Mucosa of descending colon (tissue), 3 donors: ENCODE measurements at places on chromosomes 13 and 19.

DNA sequence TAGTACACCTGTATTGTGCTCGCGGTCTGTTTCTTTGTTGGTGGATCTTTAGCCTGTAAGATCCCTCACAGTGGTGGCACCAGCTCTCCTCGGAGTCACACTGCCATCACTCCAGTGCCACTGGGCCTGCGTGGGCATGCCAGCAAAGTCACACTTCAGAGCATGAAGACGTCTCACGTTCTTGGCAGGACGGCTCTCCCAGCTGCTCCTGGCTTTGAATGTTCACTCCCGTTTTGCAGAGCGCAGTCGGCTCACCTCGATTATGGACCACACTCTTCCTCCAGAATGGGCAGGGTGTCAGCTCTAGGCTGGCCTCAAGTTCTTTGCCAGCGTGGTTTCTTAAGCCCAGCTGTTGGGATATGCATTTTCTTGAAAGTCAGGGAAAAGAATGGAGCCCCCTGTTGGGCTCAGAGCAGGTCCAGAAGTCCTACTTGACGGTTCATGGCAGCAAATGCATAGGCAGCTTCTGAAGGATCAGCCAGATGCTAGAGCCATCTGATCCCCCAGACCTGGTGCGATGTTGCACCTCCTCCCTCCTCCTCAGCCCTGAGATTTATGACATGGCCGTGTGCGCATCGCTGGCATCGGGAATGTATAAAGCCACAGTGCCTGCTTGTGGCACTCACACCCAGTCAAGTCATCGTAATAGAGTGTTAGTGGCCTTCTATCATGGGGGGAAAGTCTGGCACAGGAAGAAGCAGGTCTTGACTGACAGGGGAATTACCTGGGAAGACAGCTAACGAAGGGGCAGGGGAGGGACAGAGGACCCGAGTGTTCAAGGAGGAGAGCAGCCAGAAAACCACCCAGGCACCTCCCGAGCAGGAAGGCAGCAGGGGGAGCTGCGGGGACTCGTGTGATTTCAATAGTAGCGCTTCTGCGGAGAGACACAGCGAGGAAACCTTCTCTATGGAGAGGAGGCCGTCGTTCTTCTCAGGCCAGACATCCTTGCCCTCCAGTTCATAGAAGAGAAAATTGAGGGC, 40.2 kb upstream of the NPAS1 start:
- no peak for DNase-seq

DNA sequence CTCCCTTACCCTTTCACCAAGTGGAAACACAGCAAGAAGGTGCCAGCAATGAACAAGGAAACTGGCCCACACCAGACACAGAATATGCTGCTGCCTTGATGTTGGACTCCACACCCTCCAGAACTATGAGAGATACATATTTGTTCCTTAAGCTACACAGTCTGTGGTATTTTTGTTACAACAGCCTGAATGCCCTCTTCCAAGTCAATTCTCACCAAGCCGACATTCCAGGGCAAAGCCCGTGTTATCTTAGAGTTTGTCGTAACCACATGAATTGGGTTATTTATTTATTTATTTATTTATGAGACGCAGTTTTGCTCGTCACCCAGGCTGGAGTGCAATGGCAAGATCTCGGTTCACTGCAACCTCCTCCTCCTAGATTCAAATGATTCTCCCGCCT, 14.9 kb downstream of the FGF21 start:
- DNase-seq: no peak

- no peak for DNase-seq
These were observed 19.2 kb downstream of the RCN3 start for GRCh38 chr19:49546825-49547565.

GRCh38 chr13:80001510-80001842, 339.4 kb downstream of the SPRY2 start:
- DNase-seq: no peak

DNA sequence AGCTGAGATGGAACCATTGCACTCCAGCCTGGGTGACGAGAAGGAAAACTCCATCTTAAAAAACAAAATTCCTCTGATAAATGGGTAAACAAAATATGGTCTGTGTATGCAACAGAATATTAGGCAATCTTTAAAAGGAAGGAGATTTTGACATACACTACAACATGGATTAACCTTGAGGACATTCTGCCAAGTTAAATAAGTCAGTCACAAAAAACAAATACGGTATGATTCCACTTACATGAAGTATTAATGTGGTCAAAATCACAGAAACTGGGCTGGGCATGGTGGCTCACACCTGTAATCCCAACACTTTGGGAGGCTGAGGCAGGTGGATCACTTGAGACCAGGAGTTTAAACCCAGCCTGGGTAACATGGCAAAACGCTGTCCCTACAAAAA, 3.0 kb upstream of the ZNF444 start:
- DNase-seq: no peak

DNA sequence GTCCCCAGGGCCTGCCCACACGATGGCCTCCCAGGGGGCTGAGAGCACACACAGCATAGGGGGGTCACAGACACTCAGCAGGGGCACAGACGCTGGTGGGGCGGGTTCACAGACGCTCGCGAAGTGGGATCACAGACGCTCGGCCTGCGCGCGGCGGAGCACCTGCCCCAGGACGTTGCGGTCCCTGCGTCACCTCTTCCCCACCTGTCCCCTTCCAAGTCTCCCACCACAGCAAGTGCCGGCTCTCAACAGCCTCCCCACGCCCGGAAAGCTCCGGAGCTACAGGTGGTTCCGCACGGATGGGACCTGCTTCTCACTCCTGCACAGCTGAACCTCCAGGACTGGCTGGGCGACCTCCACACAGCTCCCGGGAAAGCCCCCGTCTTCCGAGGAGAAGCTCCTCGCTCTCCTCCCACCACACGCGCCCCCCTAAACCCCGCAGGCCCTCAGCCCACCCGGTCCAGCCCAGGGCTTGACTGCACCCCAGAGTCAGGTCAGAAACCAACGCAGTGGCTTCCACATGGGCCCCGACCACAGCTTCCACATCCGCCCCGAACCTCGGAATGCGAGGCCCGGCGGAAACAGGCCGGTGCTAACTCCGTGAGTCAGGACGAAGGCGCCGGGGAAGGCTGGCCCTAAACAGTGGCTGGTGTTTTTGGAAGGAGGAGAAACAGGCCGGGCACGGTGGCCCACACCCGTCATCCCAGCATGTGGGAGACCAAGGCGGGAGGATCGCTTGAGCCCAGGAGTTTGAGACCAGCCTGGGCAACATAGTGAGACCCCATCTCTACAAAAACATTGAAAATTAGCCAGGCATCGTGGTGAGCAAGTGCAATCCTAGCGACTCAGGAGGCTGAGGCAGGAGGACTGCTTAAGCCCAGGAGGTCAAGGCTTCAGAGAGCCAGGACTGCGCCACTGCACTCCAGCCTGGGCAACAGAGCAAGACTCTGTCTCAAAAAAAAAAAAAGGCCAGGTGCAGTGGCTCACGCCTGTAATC, 16.5 kb downstream of the BTBD2 start:
- no peak for DNase-seq

- no peak for DNase-seq
These were observed 68.3 kb downstream of the STARD13 start for GRCh38 chr13:33217256-33217655.

DNA sequence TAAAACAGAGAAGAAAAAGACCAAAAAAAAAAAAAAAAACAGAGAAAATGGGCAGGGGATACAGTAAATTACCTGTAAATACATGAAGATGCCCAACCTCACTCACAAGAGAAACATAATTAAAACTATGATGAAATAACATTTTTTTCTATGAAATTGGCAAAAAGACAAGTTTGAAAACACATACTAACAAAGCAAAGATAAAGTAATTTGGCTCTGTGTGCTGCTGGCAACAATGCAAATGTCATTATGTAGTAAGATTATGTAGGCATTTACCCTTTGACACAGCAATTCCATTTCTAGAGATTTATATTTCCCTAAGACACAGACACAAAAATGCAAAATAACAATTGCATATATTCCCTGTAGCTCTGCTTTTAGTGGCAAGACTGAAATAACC, 20.2 kb downstream of the ZC3H13 start:
- DNase-seq: no peak

DNA sequence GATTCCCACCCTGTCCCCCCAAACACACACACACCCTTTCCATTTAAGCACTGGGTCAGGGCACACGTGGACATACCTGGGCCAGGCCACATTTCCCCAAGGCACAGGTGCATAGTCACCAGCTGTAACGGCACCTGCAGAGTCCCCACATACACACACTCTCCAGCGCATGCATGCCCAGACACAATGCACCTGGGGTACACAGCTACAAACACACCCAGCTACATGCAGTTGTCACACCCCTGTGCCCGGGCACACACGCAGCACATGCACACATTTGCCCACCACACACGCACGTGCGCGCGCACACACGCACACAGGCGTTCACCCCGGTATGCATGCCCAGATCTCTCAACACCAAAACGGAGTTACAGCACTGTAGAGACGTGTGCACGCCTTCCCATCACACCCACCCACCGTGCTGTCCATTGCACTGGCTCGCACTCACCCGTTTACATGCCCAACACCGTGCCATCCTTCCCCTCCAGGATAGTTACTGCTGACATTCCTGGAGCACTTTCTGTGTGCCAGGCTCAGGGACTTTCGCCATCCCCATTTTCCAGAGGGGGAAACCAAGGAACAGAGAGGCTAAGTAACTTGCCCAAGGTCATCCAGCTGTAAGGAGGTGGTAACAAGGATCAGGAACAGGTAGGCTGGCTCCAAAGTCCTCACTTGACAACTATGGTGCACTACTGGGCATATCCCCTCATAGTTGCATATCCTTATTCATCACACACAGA, 749 bp upstream of the SHANK1 start:
- no peak for DNase-seq

DNA sequence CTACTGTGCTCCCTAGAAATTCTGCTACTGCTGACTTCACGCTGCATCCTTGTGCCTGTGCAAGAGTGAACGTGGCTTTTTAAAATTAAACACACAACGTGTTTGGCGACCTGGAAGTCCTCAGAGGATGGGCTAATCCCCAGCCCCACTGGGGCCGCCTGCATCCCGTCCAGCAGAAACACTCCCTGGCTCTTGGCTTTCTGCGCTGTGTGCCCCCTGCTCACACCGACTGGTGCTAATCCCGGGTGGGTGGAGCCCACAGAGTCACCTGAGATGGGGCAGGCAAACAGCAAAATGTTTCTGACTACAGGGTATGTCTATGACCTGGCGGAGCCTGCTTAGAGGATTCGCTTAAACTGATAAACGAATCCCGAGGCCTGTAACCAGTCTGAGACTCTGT, 15.1 kb downstream of the CAPS start:
- DNase-seq: no peak

GRCh38 chr19:4878491-4878968, 11.1 kb upstream of the PLIN3 start:
- DNase-seq: no peak

GRCh38 chr19:47445937-47446402, 25.7 kb downstream of the SLC8A2 start:
- DNase-seq: peak; percentile 55

DNA sequence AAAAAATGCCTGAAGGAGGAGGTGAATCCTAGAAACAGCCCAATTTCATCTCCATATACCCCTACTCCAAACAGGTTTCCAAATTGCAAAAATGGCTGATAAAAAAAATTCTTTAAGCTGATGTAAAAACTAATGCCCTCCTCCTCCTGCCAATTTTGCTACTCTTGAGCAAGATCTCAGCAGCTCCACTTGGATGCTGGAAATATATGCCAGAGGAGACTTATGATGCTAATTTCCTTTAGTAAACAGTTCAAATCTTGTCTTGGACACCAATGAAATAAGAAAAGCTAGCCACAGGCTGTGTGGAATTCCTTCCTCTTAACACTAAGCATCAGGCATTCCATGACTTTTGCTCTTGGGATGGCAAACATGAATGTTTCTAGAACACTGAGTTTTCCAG, 67.5 kb downstream of the INSR start:
- DNase-seq: no peak

GRCh38 chr13:75635828-75636435, at the start of gene LMO7:
TSS of gene LMO7 (plus strand) at chr13:75636330. CDS start at chr13:75636658, 328 bp downstream.
- DNase-seq: peak; percentile 71

- DNase-seq: no peak
These were observed 71.1 kb downstream of the CBY2 start for GRCh38 chr13:45773236-45773635.

GRCh38 chr19:51081476-51081875, 1.2 kb downstream of the KLK14 start:
- DNase-seq: no peak

DNA sequence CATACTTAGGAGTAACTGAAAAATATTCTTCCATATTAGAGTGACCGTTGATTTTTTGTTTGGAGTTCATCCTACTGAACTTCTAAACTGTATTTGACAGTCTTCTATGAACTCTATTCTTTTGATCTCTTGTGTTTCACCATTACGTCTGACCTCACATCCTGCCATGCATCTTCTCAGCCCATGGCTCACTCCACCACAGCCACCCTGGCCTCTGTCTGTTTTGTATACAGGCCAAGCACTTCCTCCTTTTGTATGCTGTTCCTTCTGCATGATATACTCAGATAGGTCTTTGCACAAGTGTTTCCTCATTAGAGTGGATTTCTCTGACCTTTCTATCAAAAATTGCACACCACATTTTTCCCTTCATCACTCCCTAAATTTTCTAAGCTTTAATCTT, 119.9 kb downstream of the MAB21L1 start:
- DNase-seq: no peak

GRCh38 chr13:35474496-35475211, 1.8 kb downstream of the MAB21L1 start:
- DNase-seq: no peak

GRCh38 chr19:48819366-48819816, 8.6 kb upstream of the BCAT2 start:
- peak; percentile 93 for DNase-seq

GRCh38 chr13:77300176-77301037, 26.5 kb downstream of the MYCBP2 start:
- no peak for DNase-seq

DNA sequence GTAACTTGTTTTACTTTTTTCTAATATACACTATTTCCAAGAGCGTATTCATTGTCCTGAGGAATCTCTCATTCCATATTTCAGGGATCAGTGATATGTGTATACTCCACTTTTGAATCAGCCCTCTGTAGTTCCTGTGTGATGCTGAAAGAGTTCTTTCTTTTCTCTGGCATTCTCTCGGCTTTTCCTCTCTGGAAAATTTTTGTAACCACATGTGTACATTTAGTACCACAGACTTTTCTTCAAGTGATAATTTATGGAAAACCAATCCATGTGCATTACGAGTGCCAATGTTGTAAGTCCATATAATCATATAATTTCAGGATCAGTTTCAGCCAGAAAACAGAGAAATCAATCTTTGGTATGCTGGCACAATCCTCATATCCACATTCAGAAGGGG, 102.2 kb upstream of the MBNL2 start:
- DNase-seq: no peak

GRCh38 chr13:34085204-34085603, 267.3 kb downstream of the RFC3 start:
- DNase-seq: no peak

DNA sequence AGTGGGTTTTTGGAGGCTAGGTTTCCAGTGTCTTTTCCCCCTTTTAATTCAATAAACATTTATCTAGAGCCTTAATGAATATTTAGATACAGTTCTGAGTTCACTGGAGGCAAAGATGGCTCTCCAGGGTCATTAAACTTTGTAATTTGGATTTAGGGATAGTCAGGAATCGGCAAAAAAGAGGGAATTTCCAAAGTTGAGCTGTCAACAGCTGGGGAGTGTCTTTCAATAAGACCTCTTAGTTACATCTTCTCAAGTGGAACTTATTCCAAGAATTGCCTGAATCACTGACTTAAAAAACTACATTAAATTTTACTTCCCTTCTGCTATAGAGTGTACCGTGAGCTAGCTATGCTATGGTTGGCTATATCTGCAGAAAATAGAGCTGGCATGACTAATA, 2.0 kb downstream of the LRCH1 start:
- no peak for DNase-seq
